ENCODE measurements at places on chromosomes 6 and 20.

DNA sequence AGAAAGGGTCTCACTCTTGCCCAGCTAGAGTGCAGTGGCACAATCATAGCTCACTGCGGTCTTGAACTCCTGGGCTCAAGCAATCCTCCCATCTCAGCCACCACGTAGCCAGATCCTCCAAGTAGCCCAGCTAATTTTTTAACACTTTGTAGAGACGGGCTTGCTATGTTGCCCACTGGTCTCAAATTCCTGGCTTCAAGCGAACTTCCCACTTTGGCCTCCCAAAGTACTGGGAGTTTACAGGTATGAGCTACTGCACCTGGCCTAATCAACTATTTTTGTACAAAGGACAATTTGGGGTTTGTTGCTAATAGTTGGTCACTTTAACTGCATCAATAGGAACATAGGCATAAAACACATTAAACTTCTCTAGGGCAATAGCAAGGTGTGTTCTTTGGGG, 29.9 kb upstream of the SYNCRIP start:
- no peak for DNase-seq

DNA sequence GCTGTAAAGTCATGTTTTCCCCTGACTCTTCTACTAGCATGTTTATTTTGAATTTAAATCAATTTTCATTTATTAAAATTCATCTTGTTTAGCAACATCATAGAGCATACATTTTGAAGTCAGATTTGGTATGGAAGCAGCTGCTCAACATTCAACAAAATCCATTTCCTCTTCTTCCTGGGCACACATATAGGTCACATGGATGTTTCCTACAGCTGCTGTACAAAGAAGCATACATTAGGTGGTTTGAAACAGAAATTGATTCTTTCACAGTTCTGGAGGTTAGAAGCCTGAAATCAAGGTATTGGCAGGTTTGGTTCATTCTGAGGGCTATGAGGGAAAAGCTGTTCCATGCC, 495.2 kb downstream of the RFPL4B start:
- no peak for DNase-seq

DNA sequence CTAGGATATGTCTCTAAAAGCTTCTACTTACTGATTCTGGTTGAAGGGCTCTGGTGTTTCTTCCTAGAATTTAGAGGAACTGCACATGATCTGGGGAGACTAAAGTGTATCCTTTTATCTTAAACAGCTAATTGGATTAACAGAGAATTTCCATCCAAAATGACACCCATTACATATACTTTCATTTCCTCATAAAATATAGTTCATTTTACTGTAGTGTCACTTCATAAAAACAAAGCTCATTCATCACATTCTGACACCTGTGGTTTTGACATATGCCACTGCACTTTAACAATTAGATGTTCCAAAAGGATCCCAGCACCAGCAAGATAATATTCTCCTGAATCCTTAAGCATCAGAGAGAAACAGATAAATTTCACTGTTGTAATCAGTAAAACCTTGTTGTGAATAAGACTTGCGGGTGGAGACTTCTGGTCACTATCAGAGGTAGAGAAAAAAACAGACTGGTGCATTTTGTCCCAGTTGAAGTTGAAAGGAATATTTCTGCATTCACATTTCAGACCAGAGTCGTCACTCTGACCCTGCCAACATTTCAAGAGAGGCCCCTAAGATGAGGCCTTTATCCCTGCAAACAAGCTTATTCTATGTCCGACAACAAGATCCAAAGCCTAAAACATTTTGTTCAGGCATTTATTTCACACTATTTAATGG, 175.3 kb upstream of the BMP5 start:
- DNase-seq, result no peak

GRCh38 chr20:51930775-51931174, 128.5 kb upstream of the SALL4 start:
- no peak for DNase-seq

DNA sequence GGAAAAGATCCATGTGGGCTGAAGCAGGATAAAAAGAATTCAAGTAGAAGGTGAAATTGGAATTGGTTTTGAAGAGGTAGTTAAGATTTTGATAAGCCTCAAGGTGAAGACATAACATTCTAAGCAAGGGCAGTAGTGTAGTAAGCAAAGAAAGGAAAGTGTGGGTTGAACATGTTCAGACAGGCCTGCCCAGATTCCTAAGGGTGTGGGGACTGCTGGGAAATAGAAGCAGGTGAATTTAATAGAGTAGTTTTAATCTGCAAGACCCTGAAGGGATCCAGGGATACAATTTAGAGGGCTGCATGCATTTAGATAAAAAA, 19.1 kb downstream of the TAB2 start:
- DNase-seq, result no peak

DNA sequence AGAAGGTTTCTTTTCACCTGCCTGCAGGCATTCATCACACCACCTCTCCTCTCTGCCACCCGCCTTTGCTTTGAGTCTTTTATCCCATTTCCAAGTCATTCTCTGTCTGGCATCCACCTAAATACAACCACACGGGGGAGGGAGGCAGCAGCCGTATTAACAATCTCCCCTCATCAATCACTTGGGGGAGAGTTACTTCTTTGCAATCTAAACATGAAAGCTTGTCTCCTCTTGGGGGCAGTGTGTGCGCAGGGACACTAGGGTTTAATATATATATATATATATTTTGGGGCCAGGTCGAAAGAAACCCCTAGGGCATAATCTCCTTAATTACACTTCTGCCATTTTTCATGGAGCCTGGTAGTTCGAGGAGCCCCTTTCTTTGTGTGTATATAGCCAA, 214.5 kb downstream of the TSHZ2 start:
- DNase-seq, result no peak

DNA sequence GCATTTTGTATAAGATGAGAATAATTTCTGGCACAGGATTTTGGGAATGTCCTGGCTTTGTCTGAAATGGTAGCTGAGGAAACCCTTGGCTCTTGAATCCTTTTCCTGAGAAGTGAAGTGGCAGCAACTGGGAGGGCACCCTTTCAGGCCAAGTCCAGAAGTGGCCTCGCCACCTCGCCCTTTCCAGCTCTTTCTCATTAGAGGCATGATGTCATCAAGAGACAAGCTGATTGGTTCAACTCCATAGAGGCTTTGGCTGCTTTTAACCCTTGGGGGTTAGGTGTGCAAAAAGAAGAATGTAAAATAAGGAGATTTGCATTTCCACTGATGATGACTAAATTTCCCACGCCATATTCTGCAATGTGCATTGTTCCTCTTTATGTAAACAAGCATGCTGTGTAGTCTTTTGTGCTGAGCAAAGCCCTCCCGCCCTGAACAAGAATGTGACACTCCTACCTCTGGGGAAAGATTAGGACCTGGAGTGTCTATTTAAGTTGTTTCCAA, 116.5 kb downstream of the TCP11 start:
- no peak for DNase-seq

GRCh38 chr6:63689421-63689820, 53.8 kb downstream of the PHF3 start:
- no peak for DNase-seq

DNA sequence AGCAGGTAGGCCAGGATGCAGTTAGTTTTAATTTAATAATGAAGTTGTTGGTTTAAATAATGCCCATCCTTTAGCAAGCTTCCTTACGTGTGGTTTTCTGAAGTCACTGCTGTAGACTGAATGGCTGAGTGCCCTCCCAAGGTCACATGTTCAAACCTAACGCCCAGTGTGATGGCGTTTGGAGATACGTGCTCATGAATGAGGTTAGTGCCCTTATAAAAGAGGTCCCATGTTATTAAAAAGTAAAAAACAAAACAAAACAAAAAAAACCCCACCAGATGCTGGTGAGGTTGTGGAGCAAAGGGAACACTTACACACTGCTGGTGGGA, 16.3 kb downstream of the LRP11 start:
- DNase-seq, result no peak

- no peak for DNase-seq
Measured at GRCh38 chr20:2557873-2558580, 21.7 kb downstream of the TMC2 start.

GRCh38 chr6:31115941-31116560, 1.5 kb downstream of the PSORS1C1 start:
- DNase-seq, result no peak

DNA sequence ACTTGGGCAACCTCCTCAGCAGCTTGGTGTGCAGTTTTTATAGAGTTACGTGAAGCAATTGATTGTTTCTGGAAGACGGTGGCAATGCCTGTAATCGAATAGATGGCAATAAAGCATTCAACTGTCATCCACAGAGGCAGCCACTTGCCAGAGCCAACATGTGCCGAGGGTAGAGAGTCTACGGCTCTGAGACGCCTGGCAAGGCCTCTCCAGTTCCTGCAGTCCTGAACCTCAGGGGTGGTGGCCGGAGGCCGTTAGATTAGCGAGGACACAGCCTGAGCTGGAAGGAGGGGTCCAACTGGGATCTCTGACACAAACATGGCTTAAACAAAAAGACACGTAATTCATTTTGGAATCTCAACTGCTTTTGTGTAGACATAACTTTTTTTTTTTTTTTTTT, 775 bp upstream of the TTLL2 start:
- DNase-seq, result no peak

DNA sequence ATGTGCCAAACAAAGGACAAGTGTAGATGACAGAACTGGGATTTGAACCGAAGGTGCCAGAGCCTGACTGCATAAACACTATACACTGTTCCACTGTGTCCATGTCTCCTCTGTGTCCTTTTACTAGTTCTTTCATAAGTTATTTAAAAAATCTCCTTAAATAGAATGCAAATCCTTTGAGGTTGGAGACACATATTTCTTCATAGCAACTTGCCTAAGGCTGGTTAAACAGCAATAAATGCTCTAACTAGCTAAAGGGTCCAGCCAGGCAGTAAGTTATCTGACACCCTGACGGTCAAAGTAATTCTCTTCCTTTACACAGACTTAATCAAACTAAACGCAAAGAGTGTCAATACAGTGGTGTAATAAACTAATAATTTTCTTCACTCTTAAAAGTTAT, 76.2 kb upstream of the TRAF3IP2 start:
- DNase-seq, result no peak

DNA sequence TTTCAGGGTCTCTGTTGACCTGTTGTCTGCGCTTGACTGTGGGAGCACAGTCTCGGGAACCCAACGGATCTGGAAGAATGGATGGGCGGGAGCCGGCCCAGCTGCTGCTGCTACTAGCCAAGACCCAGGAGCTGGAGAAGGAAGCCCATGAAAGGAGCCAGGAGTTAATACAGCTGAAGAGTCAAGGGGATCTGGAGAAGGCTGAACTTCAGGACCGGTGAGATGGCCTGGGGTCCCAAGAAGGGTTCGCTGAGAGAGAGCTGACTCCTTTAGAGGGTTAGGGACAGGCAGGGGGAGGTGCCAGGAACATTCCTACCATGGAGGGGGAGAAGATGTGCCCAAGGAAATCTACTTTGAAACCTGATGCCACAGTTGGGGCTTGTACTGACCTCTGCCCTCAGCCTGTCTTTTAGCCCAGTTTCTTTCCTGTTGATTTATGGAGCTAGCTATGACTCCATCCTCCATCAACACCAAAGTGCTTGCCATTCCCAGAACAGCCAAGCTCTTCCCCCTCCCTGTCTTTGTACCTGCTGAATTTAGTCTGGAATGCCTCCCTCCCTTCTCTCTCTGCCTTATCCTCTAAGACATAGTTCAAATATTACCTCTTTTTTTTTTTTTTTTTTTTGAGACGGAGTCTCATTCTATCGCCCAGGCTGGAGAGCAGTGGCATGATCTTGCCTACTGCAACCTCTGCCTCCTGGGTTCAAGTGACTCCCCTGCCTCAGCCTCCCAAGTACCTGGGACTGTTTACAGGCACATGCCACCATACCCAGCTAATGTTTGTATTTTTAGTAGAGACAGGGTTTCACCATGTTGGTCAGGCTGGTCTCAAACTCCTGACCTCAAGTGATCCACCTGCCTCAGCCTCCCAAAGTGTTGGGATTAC, 12.2 kb downstream of the CEP250 start:
- DNase-seq, result no peak

DNA sequence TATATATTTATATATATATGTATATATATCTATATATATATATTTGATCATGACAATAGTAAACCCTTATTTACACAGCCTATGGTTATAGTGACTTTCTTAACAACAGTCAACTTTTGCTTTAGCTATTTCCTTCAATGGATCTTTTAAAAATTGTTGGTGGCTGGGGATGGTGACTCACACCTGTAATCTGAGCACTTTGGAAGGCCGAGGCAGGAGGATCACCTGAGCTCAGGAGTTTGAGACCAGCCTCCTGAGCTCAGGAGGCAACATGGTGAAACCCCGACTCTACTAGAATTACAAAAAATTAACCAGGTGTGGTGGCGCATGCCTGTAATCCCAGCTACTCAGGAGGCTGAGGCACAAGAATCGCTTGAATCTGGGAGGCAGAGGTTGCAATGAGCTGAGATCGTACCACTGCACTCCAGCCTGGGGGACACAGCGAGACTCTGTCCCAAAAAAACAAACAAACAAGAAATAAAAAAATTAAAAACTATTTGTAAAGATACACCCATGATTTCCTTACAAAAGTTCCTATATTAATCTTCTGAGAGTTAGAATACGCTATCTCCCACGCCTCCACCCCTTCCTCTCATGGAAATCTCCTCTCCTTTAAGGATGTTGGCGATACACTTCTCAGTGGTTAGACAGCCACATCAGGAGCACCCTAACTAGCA, 29.2 kb upstream of the CNKSR3 start:
- DNase-seq, result no peak

- no peak for DNase-seq
Measured at GRCh38 chr6:26214803-26215584, 127.8 kb downstream of the HFE start.

- DNase-seq, result no peak
Measured at GRCh38 chr6:69379518-69379917, 417.3 kb downstream of the LMBRD1 start.

DNA sequence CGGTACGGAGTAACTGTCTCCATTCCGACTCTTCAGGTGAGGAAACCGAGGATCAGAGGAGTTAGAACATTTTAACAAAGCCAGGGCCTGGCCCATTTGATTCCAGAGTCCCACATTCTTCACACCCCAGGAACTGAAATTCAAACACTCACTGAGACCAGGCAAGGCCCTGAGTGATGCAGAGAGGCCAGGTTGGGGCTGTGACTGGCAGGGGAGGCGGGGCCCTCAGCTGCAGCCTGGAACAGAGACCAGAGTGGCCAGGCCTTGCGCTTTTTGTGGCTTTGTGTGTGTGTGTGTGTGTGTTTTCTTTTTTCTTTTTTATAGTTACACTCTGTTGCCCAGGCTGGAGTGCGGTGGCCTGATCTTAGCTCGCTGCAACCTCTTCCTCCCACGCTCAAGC, 57.2 kb downstream of the BCAS4 start:
- DNase-seq, result no peak

DNA sequence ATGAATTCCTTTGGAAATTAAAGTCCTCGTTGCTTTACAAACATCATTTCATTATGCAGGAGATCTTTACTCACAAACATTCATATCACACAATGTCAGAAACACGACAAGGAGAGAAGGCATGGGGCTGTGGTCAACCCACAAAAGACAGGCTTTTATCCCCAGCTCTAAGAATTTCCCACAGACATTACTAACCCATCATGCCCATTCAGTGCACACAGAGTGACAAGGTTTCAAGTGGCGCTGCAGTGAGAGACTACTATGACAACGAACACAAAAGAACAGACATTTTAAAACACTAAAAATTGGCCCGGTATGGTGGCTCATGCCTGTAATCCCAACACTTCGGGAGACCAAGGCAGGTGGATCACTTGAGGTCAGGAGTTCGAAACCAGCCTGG, 579.8 kb upstream of the AGPAT4 start:
- no peak for DNase-seq

GRCh38 chr6:49606721-49607390, 29.8 kb downstream of the RHAG start:
- DNase-seq, result peak; percentile 60
